ENCODE measurements at places on chromosomes 5 and 9. TPM values are rescaled to one million over a fixed set of nuclear protein-coding genes. Genes with fewer than 3 reads are reported as not detected.

GRCh38 chr5:111603446-111603827 lies 91.1 kb upstream of the STARD4 start:
- H3K4me3 ChIP-seq: no peak overlapping the region
- no peaks in the 10 kb centered on the region for H3K4me1 ChIP-seq
- no peak overlapping the region for H3K27ac ChIP-seq
- DNase-seq: no peak
- no peaks in the 10 kb centered on the region for H3K36me3 ChIP-seq

GRCh38 chr5:2810644-2811043 lies 59.2 kb upstream of the IRX2 start:
- no peaks in the 10 kb centered on the region for H3K4me1 ChIP-seq
- no peaks in the 10 kb centered on the region for H3K36me3 ChIP-seq
- no peak overlapping the region for H3K27ac ChIP-seq
- no peak for DNase-seq
- H3K4me3 ChIP-seq: no peak overlapping the region

DNA sequence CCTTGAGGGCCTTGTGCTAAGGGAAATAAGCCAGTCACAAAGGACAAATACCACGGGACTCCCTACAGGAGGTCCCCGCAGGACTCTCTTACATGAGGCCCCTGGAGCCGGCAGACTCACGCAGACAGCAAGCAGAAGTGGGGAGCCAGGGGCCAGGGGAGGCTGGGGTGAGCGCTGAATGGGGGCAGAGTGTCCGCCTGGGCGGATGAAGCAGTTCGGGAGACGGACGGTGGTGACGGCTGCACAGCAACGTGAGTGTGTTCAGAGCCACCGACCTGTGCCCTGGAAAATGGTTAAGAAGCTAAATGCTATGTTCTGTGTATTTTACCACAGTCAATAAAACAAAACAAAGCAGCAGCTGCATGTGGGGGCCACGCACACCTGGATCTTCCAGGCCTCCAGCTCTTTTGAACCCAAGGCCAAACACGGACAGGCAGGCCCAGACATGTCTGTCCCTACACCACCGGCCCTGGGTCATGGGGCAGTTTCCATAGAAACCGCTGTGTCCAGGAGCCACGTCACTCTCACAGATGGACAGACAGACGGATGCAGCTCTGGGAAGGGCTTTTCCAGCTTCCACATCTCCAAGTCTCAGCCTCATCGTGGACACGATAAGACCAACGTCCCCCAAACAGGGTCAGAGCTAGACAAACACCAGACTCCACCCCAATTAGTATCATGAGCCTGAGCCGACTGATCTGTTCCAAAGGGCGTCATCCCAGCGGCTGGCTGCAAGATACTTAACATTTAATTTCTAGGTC lies 103.9 kb downstream of the VAV2 start:
- H3K27ac ChIP-seq: no peak overlapping the region
- H3K27me3 ChIP-seq: no peaks in the 10 kb centered on the region
- no peaks in the 10 kb centered on the region for H3K36me3 ChIP-seq
- DNase-seq: no peak
- H3K4me1 ChIP-seq: no peaks in the 10 kb centered on the region

DNA sequence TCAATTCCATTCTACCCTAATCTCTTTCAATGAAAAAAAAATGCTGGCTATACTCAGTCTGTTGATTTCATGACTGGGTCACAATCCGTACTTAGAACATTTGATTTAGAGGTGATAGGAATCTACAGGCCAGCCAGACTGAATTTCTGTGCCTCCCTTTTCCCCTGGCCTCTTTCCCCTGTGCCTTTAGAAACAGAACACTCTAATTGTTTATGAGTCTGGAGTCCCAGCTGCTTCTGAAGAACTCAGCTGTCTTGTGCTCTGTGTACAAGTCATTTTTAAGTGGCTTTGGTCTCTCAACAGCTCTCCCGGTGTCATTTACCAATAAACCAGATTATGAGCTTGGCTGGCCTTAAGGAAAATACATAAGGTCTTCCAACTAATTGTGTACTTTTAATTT lies 94.1 kb upstream of the ITGA2 start:
- DNase-seq: no peak
- H3K27ac ChIP-seq: no peak overlapping the region
- H3K36me3 ChIP-seq: no peaks in the 10 kb centered on the region
- no peaks in the 10 kb centered on the region for H3K27me3 ChIP-seq
- H3K4me3 ChIP-seq: no peak overlapping the region

The SLC1A3 gene
- not detected for total RNA-seq
